ENCODE measurements at places on chromosomes 12 and 14. TPM values are rescaled to one million over a fixed set of nuclear protein-coding genes. Genes with fewer than 3 reads are reported as not detected.

Gene OXA1L
- total RNA-seq, result 107 TPM

Gene GUCY2C
- total RNA-seq, result not detected

Gene DTD2
- 17.7 TPM for total RNA-seq

Gene KRT82
- not detected for total RNA-seq

Gene TPH2
- total RNA-seq, result not detected

Gene KRT5
- not detected for total RNA-seq

Gene AICDA
- not detected for total RNA-seq

Gene CLEC4D
- total RNA-seq, result not detected

Gene CLEC4C
- not detected for total RNA-seq

Gene AKT1
- total RNA-seq, result 222 TPM

Gene ANKRD33
- not detected for total RNA-seq

Gene NRIP2
- total RNA-seq, result not detected

Gene ADCY6
- total RNA-seq, result 0.37 TPM

Gene METAP2
- total RNA-seq, result 67.7 TPM

DNA sequence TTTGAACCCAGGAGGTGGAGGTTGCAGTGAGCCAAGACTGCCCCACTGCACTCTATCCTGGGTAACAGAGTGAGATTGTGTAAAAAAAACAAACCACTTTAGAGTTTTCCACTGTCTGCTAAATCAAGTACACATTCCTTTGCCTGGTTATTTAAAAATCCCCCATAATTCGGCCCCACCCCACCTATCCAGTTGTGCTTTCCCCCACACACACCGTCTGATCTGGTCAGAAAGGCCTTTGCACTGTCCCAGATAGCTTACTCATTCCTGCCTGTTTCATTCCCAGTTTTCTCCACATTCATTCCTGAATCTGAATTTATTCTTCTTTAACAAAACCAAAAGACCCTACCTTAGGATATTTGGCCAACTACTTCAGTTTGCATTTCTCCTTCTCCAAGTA lies 29.5 kb downstream of the NINJ2 start:
- no peak for DNase-seq

DNA sequence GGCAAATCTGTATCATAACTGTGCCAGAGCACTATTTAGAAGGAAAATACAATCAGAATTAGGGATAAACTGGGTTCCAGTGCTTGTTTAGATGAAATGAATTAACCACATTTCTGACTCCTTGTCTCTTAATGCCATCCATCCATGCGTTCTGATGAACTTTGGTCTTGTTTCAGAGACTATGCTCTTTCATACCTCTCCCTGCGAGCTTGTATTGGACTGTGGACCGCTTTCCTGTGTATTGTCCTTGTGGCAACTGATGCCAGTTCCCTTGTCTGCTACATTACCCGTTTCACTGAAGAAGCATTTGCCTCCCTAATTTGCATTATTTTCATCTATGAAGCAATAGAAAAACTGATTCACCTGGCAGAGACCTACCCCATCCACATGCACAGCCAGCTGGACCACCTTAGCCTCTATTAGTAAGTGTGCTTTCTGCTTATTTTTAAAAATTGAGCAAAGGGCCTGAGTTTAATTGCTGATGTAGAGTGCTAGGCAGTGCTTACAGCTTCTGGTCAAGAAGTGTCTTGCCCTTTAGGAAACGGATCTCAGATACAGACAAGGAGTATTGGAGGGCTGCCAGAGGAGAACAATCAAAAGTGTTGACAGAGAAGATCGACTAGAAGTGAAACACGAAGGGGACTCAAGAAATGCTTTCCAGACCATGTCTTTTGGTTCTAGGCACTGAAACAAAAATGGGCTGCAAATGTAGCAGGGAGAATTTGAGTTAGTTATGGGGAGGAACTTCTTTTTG lies 46.7 kb downstream of the SLC4A8 start:
- no peak for DNase-seq

GRCh38 chr12:9252256-9252655 lies 44.1 kb upstream of the PZP start:
- DNase-seq, result no peak

- DNase-seq, result no peak
These were observed 259.6 kb upstream of the ALG10B start for GRCh38 chr12:38056701-38057689.

- DNase-seq, result no peak
These were observed 29.6 kb upstream of the SLC6A13 start for GRCh38 chr12:292186-292585.

DNA sequence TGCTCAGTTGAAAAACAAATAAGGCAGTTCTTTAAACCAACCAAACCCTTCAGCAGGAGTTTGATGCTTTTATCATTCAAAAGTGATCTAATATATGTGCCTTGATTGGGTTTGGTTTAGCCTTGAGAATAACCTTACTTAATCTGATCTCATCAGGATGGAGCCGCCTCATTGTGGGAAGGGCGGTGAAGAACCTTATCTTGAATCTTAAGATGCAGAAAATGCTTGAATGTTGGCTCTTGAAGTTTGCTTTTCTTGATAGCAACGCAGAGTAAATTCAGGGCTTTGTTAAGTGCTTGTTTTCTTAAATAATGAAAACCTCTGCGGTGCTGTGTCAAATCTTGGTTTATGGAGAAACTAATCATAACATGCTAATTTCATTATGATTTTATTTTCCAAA lies 138.2 kb downstream of the MON2 start:
- no peak for DNase-seq

- no peak for DNase-seq
These were observed 177.8 kb upstream of the C14orf180 start for GRCh38 chr14:104401785-104402184.

- no peak for DNase-seq
These were observed 154.9 kb downstream of the C12orf75 start for GRCh38 chr12:105485321-105485910.

- no peak for DNase-seq
These were observed 723.1 kb upstream of the TBX3 start for GRCh38 chr12:115407036-115407435.

GRCh38 chr14:105060751-105061427 lies 4.3 kb downstream of the GPR132 start:
- DNase-seq, result peak; percentile 66

DNA sequence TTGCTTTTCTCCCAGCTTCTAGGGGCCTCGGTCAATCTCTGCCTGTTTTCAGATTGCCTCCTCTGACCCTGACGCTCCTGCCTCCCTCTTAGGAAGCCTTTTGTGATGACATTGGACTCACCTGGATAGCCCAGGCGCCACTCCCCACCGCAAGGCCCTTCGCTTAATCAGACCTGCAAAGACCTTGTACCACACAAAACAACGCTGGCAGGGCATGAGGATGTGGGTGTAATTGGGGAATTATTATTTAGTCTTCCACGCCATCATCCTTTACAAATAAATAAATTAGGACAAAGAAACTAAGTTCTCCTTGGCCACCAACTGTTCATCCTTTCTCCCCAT lies 7.7 kb upstream of the VPS37B start:
- DNase-seq, result no peak

- no peak for DNase-seq
These were observed 51.1 kb downstream of the HSPB8 start for GRCh38 chr12:119229837-119230236.

GRCh38 chr12:66302827-66303169 lies 505 bp downstream of the HELB start:
- DNase-seq, result no peak

- DNase-seq, result no peak
These were observed 232.2 kb upstream of the PLEKHG7 start for GRCh38 chr12:92470608-92471021.

GRCh38 chr14:61051051-61051450 lies 70.0 kb downstream of the SLC38A6 start:
- DNase-seq, result no peak

DNA sequence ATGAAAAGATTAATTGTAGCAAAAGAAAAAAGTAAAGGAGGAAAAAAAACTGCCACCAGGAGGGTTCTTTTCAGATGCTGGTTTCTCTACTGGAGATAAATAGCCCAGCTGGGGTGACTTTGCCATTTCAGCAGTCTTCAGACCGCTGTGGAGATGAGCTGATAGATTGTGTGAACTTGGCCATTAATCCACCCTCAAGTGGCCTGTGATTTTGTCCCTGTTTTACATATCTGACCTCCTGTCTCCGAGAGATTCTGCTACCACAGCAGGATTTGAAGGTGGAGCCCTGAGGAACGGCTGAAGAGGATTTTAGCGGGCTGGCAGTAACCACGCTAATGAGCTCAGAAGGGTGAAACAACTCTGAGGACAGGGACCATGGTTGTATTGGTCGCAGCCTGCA lies 72.7 kb downstream of the WSCD2 start:
- DNase-seq, result no peak

DNA sequence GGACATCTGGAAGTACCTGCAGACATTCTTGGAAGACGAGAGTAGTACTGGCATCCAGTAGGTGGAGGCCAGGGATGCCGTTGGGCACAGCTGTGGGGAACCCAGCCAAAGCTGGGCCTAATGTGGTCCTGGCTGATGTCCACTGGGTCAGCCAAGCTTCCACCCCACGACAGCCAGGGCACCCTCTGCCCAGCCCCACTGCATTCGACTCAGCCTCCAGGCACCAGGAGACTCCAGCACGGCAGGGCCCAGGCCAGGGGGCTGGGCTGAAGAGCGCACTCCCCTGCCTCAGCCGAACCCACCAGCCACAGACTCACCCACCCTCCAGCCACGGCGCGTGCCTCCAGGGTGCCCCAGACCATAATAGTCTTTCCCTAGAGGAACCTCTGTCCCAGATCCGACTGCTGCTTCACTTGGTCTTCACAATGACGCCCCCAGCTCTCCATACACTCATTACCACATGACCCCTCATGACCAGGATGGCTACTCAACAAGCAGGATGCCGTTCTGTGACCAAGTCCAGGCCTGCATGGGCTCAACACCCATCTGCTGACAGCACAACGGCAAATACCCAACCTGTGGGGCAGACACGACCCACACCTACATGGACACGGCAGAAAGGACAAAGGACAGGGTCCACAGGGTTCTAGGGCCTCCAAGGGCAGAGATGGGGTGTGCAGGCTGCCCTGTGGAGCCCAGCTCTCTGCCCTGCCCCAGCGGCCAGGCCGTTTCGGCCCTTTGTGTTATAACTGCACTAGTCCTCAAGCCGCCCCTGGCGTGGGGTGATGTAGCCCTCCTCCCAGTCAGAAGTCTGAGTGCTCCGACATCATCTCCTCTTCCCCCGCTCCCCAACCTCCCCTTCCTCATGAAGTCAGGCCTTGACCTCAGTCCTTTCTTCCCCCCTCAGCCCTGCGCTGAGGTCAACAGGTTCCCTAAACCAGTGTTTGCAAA lies 22.8 kb downstream of the ITPK1 start:
- no peak for DNase-seq

GRCh38 chr14:33792009-33792719 lies 158.7 kb downstream of the EGLN3 start:
- DNase-seq, result no peak

Measured in activated CD8-positive, alpha-beta T cell treated with anti-CD3 and anti-CD28 coated beads, Interleukin-2, amount 10 ng/mL, durations not matched to agents 7 days and 5 days (primary cell).